ENCODE measurements at places on chromosomes 4 and X. TPM values are rescaled to one million over a fixed set of nuclear protein-coding genes. Genes with fewer than 3 reads are reported as not detected.

CXXC4 gene
- not detected for total RNA-seq

SLC7A11 gene
- total RNA-seq = 7.1 TPM

SLC6A8 gene
- total RNA-seq = 5.2 TPM

HSD17B13 gene
- total RNA-seq = 0.49 TPM

LONRF3 gene
- 1.4 TPM for total RNA-seq

GALNT7 gene
- 16.2 TPM for total RNA-seq

EREG gene
- 46.3 TPM for total RNA-seq

WDR17 gene
- total RNA-seq = 0.98 TPM

MTCP1 gene
- total RNA-seq = 2.3 TPM

GCNA gene
- total RNA-seq = 2.4 TPM

IDUA gene
- 0.60 TPM for total RNA-seq

ERVMER34-1 gene
- total RNA-seq = 0.39 TPM

TEX13D gene
- total RNA-seq = not detected

RS1 gene
- total RNA-seq = not detected

PLAC8 gene
- total RNA-seq = 0.39 TPM

MND1 gene
- total RNA-seq = 36.0 TPM

UGT2B17 gene
- total RNA-seq = not detected

SFRP2 gene
- 10.5 TPM for total RNA-seq

TFDP3 gene
- not detected for total RNA-seq

ASB9 gene
- 12.3 TPM for total RNA-seq

TCP11X2 gene
- total RNA-seq = not detected

DRP2 gene
- 0.12 TPM for total RNA-seq

YY2 gene
- 1.4 TPM for total RNA-seq

TMPRSS11D gene
- total RNA-seq = not detected

OFD1 gene
- total RNA-seq = 8.3 TPM

LINC00632 gene
- total RNA-seq = 0.48 TPM

VEGFC gene
- total RNA-seq = 58.6 TPM

PCDH7 gene
- total RNA-seq = 0.60 TPM

DCX gene
- total RNA-seq = not detected

BCORL1 gene
- 0.49 TPM for total RNA-seq

DCAF8L2 gene
- not detected for total RNA-seq

ATP6AP1 gene
- 29.0 TPM for total RNA-seq

NWD2 gene
- total RNA-seq = not detected

PABPC1L2B gene
- total RNA-seq = not detected

VSIG4 gene
- total RNA-seq = not detected

FAM9B gene
- 0.10 TPM for total RNA-seq

SCML1 gene
- 30.0 TPM for total RNA-seq

PNPLA4 gene
- total RNA-seq = 3.4 TPM

REPS2 gene
- total RNA-seq = 1.1 TPM

UGT2A1 gene
- not detected for total RNA-seq

GABRA4 gene
- not detected for total RNA-seq

IQSEC2 gene
- 28.4 TPM for total RNA-seq

WNK3 gene
- total RNA-seq = 1.8 TPM

CHRDL1 gene
- total RNA-seq = 35.4 TPM

IBSP gene
- not detected for total RNA-seq

NDNF gene
- not detected for total RNA-seq

CLCN4 gene
- 0.78 TPM for total RNA-seq

PLAC1 gene
- 0.59 TPM for total RNA-seq

UCP1 gene
- not detected for total RNA-seq

CXCL3 gene
- total RNA-seq = 1.1 TPM

RTL5 gene
- total RNA-seq = 1.2 TPM

EGFL6 gene
- not detected for total RNA-seq

MAGEB10 gene
- not detected for total RNA-seq

All from RPMI7951 (cell line).